Memory B cell (primary cell): ENCODE measurements at places on chromosomes 4 and X.
A peak's percentile ranks its signal among the peaks of the same experiment; 100 is the strongest.

DNA sequence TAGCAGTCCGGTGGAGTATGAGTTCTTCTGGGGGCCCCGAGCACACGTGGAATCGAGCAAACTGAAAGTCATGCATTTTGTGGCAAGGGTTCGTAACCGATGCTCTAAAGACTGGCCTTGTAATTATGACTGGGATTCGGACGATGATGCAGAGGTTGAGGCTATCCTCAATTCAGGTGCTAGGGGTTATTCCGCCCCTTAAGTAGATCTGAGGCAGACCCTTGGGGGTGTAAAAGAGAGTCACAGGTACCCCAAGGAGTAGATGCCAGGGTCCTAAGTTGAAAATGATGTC lies 852 bp downstream of the MAGEH1 start:
- DNase-seq = no peak

DNA sequence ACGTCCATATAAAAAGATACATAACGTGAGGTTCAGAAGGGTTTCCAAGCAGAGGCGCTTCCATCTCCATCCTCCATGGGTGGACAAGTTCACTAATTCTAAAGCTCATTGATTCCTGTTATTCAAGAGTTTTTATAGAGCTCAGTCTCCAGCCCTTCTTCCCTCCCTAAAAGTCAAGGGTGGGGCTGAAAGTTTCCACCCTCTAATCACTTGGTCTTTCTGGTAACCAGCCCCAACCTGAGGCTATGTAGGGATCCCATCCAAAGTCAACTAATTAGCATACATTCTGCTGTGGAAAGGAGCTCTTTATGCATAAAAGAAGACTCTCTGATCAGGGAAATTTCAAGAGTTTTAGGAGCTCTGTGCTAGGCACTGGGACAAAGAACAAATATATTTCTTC lies 46.9 kb upstream of the VEGFC start:
- no peak for DNase-seq

DNA sequence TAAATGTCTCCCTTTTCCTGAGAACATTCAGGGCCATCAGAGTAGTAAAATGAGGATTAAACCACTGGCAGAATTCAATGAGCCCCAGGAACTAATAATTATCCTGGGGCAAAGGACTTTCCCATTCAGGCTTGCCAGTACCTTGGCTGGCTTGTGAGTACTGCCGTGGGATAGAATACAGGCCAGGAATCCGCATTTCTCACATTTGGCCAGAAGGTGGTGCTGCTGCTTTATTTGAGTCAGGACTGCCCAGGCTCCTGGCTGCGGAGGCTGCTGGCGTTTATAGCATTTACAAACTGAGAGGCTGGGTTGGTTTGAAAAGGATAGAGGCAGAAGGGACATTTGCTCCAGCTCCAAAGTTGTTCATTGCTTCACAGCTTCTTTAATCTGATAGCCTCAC lies 91.4 kb downstream of the RTL9 start:
- DNase-seq = peak; percentile 37

GRCh38 chrX:136582624-136583023 lies 50.6 kb downstream of the VGLL1 start:
- no peak for DNase-seq

- no peak for DNase-seq
Measured at GRCh38 chr4:28177641-28178040, 1317.0 kb downstream of the STIM2 start.

DNA sequence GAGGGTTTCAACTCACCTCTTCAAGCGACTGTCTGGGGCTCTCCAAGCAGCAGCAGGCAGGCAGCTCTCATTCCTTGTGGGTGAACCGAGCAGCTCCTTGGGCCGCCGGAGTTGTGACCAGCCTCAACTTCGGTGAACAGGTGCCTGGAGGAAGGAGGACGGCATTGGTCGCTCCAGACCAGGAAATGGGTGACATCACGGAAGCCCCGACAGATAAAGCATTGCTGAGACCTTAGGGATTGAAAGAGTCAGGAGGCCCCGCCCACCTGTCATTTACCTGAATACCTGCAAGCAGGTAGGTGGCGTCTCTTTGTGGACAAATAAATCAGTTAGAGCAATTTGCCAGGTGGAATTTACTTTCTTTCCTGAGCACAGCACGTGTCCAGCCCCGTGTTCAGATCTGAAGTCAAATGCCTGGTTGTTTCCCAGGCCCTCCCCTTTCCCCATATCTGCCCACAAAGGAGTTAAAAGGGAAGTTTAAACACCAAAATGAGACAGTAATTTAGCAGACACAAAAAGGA lies at the start of gene LNX1:
Gene LNX1 (minus strand): TSS at position 115 of the 521 bp plus-strand sequence. CDS start 17,484 bp downstream, outside the sequence.
- no peak for DNase-seq

DNA sequence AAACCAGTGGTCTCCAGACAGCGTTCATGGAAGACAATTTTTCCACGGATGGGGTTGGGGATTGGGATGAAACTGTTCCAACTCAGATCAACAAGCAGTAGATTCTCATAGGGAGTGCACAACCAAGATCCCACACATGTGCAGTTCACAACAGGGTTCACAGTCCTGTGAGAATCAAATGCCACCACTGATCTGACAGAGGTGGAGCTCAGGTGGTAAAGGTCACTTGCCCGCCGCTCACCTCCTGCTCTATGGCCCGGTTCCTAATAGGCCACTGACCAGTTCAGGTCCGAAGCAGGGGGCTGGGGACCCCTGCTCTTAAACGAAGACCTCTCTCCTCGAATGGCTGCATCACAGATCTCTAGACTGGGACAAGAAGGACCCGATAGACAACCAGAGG lies 4.4 kb downstream of the APBB2 start:
- DNase-seq = no peak

- DNase-seq = peak; percentile 0
Measured at GRCh38 chrX:103157496-103158316, 57.2 kb upstream of the BEX4 start.

GRCh38 chr4:125352521-125352920 lies 37.8 kb downstream of the FAT4 start:
- DNase-seq = no peak

- DNase-seq = no peak
Measured at GRCh38 chrX:1300449-1300848, 31.8 kb downstream of the CSF2RA start.

- peak; percentile 57 for DNase-seq
Measured at GRCh38 chr4:40749717-40750460, at the start of gene NSUN7. Gene NSUN7, plus strand, starts transcription at chr4:40749955. Its CDS starts 739 bp downstream, at chr4:40750694.

DNA sequence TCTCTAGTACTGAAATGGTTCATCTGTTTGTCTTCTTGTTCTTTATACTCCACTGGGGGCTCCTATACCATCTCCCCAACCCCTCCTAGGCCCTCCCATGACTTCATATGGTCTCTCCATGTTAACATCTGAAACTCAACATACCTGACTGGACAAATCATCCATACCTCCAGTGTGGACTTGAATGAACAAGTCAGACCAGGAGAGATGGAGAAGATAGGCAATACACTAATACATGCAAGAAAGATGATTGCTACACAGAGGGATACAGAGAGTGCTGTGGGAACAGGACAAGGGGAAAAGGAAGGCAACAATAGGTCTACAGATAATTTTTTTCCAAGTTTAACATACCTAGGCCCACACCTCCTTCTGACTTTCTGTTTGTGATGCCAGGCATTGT lies 175.1 kb downstream of the FHIP1A start:
- no peak for DNase-seq

GRCh38 chrX:104310090-104310489 lies 55.4 kb upstream of the ESX1 start:
- DNase-seq = no peak

DNA sequence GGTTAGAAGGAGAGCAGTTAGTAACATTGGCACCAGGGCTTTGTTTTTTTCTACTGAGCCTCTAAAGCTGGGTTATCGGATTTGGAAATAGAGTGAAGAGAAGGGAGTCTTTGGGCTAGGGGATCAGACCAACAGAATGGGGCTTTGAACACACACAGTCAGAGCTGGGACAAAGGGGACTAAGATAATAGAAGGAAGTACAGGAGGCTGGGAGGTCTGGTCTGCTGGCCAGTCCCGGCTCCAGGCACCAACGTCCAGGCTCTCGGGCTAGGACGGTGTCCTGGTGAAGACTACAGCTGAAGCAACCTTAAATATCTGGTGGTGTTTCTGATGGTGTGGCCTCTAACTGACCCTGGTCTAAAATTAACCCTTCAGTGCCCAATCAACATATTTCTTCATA lies 57.5 kb downstream of the HHIP start:
- no peak for DNase-seq

DNA sequence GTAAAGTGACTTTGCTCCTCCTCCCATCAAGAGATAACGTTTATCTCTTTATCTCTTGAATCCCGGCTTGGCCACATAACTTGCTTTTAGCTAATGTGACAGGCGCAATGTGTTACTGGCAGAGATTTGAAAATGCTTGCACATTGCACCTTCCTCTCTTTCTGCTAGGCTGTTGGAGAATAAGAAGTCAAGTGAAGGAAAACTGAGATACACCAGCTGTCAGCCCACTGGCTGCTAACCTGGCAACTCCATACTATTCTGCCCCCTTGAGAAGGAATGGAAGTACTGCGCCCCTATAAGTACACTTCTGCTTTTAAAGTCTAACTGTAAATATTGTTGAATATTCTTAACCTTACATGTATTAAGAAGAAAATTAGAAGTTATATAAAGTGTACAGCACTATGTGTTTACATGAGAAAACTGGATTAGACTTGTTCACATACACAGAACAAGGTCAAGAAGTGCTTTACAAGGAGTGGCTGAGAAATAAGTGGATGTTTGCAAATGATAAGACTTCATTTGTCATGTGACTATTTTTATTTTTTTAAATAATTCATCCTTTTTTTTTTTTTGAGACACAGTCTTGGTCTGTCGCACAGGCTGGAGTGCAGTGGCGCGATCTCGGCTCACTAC lies 424.5 kb upstream of the CTSO start:
- DNase-seq = no peak

- no peak for DNase-seq
Measured at GRCh38 chrX:76453737-76454406, 26.4 kb downstream of the MAGEE1 start.

- DNase-seq = peak; percentile 5
Measured at GRCh38 chr4:54687887-54688841, 30.4 kb downstream of the KIT start.

- no peak for DNase-seq
Measured at GRCh38 chr4:113052379-113052951, 3.0 kb downstream of the ANK2 start.

DNA sequence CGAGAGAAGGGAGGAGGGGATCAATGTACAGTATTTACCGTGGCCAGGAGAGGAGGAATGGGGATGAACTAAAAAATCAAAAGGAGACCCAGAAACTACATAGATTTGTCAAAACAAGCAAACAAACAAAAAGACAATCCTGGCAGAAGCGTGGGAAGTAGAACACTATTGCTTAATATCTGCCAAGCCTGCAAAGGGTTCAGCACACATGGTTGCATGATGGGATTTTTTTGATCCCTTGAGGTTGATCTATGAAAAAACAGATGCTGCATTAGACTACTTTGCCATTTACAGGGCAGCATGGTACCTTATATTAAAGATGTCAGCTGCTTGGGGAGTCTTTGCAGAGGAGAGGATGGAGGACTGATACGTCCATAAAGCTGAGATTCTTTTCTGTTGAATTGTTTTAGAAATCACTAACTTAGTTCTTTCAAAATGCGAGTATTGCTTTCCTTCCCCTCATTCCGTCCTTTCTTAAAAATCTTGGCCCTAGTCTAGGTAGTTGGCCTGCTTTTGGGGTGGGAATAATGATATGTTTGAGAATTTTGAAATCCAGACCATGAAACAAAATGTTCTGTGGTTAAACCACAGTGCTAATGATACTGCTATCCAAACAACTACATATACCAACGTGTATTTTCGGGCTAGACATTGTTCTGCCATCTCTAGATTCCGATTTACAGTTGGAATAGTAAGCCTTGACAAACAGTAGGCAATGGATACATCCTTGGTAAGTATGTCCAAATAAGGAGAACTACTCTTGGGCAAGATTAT lies 39.6 kb upstream of the TMEM150C start:
- DNase-seq = no peak

GRCh38 chr4:185546335-185546734 lies 11.0 kb upstream of the PDLIM3 start:
- no peak for DNase-seq

GRCh38 chr4:101039367-101039766 lies 308.0 kb downstream of the PPP3CA start:
- no peak for DNase-seq

GRCh38 chr4:104716584-104716983 lies 221.9 kb upstream of the CXXC4 start:
- DNase-seq = no peak

GRCh38 chr4:74534936-74535335 lies 90.0 kb downstream of the AREG start:
- DNase-seq = no peak

DNA sequence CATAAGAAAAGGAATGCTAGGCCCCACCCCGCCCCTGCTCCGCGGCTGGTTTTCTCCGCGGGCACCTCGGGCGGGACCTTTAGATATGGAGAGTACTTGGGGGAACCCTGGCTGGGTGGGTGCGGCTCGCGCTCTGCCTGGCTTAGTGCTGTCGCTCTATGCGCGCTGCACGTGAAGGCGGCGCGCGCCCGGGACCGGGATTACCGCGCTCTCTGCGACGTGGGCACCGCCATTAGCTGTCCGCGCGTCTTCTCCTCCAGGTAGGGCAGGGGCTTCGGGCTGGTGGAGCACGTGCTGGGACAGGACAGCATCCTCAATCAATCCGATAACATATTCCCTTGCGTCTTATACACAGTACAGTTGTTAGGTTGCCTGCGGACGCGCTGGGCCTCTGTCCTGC lies 56.0 kb downstream of the MAGEB10 start:
- DNase-seq = no peak

DNA sequence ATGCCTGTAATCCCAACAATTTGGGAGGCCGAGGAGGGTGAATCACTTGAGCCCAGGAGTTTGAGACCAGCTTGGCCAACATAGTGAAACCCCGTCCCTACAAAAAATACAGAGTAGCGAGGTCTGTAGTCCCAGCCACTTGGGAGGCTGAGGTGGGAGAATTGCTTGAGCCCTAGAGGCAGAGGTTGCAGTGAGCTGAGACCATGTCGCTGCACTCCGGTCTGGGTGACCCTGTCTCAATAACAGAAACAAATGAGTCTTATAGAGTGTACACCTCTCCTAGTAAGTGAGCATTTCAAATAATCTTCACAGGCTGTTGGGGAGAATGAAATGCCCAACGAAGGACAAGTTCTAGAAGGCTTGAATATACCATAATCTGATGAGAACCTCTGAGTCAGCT lies 5.5 kb downstream of the UCHL1 start:
- DNase-seq = no peak

DNA sequence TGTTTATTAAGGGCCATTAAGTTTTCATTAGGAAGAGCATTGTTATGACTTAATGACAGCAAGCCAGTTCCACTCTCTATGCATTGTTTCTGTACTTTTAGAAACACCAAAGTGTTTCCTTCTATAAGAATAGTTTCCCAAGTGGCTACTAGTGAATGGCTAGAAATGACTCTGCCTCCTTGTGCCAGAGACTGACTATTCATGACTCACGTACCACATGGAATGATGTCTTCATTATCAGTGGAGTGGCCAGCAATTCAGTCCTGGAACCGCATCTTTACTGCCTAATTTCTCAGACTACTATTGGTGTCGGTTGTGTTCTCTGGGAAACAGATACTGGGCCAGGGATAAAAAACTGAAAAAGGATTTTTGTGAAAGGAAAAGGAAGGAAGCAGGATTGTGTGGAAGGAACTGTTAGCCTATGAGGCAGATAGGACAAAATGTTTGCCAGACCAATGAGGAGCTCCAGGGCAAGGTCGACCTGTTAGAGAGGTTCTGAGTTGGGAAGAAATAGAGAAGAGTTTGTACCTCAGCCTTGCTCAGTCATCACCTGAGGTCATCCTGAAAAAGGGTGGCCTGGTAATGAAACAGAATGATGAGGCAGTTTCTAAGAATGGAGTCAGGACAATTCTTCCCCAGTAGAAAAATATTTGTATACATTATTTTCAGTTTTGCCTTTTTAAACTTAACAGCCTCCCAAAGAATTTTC lies 218.6 kb downstream of the SPCS3 start:
- DNase-seq = no peak
